ENCODE measurements at places on chromosomes 1 and 21.

- no peak for DNase-seq
Observed at GRCh38 chr1:70930062-70930461, 117.6 kb downstream of the PTGER3 start.

GRCh38 chr1:77757066-77757584, 2.5 kb downstream of the USP33 start:
- no peak for DNase-seq

GRCh38 chr1:201050515-201051277, 27.2 kb upstream of the KIF21B start:
- DNase-seq, result no peak

GRCh38 chr1:29585656-29586055, 349.3 kb downstream of the PTPRU start:
- no peak for DNase-seq
